ENCODE measurements at places on chromosomes 13 and 19.

GRCh38 chr13:89565476-89566100, 1781.9 kb upstream of the MIR17HG start:
- DNase-seq, result no peak

DNA sequence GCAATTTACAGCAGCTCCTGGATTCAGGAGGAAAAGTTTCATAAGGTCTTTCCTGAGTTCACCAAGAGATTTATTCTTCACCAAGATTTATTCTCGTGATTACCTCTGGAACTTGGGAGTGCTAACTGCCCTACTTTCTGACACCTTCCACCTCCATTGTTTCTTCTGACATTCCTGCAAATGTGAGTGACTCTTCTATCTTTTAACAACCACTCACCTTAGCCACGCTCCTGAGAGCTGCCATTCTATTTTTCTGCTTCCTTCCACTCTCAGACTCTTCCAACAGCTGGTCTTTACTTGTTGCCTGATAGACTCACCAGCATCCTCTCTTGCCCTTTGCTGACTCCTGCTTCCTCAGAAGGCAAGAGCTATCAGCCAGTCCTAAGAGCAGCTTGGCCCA, 11.5 kb upstream of the CBY2 start:
- DNase-seq, result no peak

DNA sequence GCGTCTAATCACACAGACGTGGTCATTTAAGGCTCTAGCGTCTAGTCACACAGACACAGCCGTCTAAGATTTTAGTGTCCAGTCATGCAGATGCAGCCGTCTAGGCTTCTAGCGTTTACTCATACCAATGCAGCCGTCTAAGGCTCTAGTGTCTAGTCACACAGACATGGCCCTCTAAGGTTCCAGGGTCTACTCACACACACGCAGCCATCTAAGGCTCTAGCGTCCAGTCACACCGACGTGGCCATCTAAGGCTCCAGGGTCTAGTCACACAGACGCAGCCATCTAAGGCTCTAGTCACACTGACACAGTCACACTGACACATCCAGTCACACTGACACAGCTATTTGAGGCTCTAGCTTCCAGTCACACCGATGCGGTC, 55.7 kb downstream of the KLF2 start:
- no peak for DNase-seq

DNA sequence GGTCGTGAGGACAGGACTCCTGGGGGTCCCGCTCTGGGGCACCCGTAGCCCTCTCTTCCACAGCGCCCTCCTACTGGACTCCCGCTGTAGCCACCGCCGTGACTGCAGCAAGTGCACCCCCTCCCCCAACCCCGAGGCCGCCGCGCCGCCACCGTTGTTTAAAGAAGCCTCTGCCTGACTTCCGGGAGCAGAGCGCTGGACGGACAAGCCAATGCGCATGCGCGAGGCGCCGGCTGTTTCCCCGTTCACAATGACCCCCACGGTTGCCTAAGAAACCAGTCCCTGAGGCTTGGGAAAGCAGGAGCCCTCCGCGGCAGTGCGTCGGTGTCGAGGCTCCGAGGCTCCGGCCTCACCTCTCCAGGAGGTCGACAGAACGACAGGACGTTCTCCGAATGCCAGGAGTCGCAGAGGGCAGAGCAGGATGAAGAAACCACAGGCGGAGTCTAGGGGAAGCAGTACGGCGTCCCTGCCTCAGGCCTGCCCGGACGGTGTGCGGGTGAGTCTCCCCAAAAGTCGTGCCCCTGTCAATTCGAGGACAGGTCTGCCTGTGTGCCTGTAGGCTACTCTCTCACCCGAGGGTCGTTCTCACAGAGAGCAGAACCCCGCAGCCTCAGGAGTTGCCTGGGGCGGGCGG, 70.5 kb upstream of the ZNF420 start:
- DNase-seq, result peak; percentile 56

- no peak for DNase-seq
These were observed 11.1 kb downstream of the SLC7A10 start for GRCh38 chr19:33214596-33214995.

GRCh38 chr13:100836711-100837110, 162.1 kb upstream of the TMTC4 start:
- DNase-seq, result no peak

DNA sequence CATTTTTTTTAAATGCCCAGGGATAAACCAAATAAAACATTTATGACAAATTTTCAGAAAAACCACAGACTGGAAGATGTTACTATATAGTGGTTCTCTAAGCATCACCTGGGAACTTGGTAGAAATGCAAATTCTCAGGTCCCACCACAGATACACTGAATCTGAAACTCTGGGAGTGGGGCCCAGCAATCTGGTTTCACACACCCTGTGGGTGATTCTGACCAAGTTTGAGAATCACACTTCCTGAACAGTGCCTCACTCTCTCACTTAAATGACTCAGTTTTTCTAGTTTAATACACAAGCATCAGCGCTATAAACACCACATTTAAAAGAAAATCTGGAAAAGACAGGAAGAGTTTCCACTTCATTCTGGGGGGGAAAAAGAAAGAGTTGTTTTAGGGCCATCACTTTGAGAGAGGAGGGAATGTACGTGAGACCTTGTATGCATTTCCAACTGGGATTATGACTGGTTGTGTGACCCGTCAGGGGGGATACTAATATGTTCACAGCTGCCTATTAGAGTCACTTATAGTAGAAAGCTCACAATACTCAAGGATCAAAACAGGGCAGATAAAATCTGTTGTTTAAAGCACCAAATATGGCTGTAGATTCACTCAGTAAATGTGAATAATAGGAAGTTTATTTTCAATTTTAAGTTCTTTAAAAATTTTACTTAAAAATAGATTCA, 567.7 kb downstream of the GPC6 start:
- DNase-seq, result no peak

GRCh38 chr13:39526499-39526898, 76.5 kb downstream of the LHFPL6 start:
- DNase-seq, result no peak

- no peak for DNase-seq
These were observed 18.9 kb upstream of the IPO5 start for GRCh38 chr13:97934590-97934989.

- peak; percentile 44 for DNase-seq
These were observed 19.7 kb downstream of the NEK5 start for GRCh38 chr13:52109116-52109670.

DNA sequence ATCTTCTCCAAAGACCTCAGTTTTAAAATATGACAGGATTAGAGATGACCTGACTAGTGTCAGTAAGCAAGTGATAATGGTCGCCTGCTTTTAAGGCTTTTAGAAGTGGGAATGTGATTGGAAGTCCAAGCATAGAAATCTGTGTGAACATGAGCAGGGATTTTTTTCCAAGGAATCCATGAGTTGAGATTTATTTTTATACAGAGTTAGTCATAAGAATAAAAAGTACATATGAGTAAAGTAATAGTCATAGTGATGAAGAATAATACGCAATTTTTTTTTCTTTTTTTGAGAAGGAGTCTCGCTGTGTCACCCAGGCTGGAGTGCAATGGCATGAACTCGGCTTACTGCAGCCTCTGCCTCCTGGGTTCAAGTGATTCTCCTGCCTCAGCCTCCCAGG, 1.6 kb downstream of the ZNF546 start:
- DNase-seq, result no peak

- DNase-seq, result no peak
These were observed 7.4 kb upstream of the CDX2 start for GRCh38 chr13:27976362-27977091.

- DNase-seq, result no peak
These were observed 156.9 kb downstream of the UGGT2 start for GRCh38 chr13:95896301-95896700.

- DNase-seq, result no peak
These were observed 10.9 kb downstream of the SIGLEC12 start for GRCh38 chr19:51490676-51491075.

GRCh38 chr13:108195861-108196260, 19.5 kb downstream of the LIG4 start:
- no peak for DNase-seq

DNA sequence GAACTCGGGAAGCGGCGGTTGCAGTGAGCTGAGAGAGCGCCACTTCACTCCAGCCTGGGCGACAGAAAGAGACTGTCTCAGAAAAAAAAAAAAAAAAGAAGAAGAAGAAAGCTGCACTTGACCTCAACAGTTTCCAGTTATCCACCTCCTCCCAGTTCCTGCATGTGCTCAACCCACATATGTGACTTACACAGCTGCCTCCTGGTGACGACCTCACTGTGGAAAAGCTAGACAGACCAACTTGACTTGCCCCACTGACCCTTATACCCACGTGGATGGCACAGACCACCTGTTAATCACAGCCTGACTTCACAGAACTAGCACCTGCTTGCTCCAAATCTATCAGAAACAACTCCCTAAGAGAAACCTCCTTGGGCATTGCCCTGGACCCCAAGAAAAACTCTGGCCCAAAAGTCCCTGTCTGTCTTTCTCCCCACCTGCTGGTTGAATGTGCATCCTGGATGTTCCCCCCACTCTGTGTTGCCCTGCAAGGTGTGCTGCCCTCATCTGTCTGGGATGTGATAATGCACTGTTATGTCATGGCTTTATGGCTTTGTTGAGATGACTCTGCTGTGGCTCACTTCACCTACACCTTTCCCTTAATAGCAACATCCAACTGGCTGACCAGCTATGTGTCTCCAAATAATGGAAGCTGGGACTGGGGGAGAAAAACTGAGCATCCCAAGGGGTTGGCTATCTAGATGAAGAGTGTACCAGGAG, 2.8 kb downstream of the ZNF20 start:
- DNase-seq, result no peak

- no peak for DNase-seq
These were observed 155.7 kb downstream of the PCDH17 start for GRCh38 chr13:57787058-57787791.

- DNase-seq, result no peak
These were observed 11.8 kb upstream of the CEACAM4 start for GRCh38 chr19:41638641-41639081.

GRCh38 chr13:89061821-89062220, 1390.7 kb downstream of the SLITRK5 start:
- DNase-seq, result no peak

DNA sequence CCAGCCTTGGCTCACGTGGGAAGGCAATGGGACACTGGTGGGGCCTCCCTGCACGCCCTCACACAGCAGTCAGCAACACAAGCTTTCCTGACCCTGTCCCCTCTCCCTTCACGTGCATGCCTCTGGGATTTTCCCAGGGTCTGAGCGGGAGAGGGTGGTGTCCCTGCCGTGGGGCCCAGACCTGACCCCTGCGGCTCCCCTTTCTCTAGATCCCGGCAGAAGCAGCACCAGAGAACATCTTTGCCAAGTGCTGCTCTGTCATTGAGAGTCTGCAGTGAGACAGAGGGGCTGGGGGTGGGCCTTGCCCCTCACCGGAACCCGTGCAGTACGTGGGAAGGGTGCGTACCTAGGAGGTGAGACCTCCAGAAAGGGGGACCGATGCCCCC, 12.6 kb downstream of the KHSRP start:
- DNase-seq, result no peak

DNA sequence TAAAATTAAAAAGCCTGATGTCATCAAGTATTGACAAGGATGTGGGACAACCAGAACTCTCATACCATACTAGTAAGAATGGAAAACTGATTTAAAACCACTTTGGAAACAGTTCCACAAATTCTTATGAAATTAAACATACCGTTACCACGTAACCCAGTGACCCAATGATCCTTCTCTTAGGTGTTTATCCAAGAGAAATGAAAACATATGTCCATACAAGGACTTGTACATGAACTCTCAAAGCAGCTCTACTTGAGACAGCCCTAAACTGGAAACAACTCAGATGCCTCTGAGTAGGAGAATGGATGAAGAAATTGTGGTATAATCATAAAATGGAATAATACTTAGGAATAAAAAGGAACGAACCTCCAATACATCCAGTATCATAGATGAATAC, 27.6 kb downstream of the SLC6A16 start:
- DNase-seq, result no peak

DNA sequence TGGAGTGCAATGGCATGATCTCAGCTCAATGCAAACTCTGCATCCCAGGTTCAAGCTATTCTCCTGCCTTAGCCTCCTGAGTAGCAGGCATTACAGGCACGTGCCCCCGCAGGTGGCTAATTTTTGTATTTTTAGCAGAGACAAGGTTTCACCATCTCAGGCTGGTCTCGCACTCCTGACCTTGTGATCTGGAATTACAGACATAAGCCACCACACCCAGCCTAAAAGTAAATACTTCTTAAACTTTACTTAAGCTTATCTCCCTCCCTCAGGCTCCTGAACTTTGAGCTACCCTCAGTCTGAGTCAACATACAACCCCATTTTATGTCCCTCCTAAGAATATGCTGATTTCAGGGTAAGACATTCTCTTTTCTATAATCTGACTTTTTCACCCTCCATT, 66.1 kb downstream of the ZNF486 start:
- DNase-seq, result no peak

DNA sequence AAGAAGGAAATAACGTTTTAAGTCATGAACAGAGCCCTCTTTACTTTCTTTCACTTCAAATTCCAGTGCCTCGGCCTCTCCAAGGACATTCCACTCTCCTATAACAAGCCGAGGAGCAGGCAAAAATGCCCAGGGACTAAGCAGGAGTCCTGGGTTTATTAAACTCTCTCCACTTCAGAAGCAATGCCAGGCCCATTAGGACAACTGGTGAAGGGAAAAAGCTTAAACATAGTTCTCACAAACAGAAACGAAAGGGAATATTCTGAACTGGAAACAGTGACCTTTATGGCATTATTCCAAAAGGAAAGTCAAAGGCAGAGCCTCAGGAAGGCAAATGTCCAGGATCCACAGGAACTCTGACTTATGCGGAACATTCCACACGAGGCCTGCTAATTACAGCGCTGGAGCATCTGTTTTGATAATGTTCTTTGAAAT, 30.9 kb upstream of the MED4 start:
- no peak for DNase-seq

- DNase-seq, result no peak
These were observed 69.5 kb downstream of the DACH1 start for GRCh38 chr13:71797517-71797916.

DNA sequence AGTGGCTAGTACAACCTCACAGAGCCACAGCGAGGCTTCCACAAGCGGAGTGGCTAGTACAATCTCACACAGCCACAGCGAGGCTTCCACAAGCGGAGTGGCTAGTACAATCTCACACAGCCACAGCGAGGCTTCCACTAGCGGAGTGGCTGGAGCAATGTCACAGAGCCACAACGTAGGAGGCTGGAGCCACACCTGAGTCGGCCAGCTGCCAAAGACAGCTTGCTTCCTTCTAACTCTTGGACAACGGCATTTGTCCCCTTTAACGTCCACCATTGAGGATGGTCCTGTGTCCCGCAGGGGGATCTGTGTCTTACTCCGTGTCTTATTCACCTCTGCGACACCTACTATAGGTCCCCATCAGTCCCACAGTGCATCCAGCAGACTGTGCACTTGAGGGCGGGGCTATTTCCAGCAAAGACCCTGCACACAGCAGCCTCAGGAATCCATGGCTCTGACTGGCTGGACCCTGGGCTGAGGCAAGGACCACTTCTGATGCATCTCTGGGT, 3.7 kb downstream of the ZNF787 start:
- DNase-seq, result no peak

DNA sequence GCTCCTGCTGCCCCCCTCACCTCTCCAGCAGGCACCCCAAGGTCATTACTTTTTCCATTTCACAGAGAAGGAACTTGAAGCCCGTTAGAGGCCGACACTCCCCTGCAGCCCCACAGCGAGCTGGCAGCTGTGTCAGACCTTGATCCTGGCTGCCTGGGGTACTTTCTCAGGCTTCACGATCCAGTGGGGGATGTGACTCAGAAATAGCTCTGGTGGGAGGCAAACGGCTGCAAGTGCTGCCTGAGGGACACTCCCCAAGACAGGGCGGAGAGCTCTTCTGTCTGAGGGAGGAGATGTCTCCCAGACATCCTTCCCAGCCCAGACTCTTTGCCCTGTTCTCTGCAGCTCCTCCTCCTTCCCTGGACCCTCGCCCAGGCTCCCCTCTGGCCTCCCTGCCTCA, 4.8 kb downstream of the TSKS start:
- DNase-seq, result no peak

All from right renal cortex interstitium (tissue), 3 donors.